Nephron progenitor cell (in vitro differentiated cells): ENCODE measurements at places on chromosomes 5 and 9.

GRCh38 chr5:125814119-125814518 lies 609.1 kb upstream of the GRAMD2B start:
- no peak for DNase-seq

DNA sequence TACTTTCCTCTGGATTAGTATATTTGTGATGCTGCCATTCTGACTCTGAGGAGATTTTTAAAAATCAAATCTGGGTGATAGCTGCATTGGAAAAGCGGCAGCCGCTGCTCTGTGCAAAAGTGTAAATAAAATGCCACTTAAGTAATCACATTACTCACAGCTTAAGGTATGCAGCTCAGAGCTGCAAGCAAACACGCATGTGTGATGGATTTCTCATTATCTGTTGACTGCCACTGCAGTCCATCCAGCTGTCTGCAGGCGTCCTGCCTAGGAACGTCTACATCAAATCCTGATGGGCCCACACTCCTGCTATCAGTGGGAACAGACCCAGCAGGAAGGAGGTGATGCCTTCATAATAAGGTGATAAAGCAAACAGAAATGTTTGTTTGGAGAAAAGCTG lies 216.9 kb downstream of the SPOCK1 start:
- DNase-seq = no peak

DNA sequence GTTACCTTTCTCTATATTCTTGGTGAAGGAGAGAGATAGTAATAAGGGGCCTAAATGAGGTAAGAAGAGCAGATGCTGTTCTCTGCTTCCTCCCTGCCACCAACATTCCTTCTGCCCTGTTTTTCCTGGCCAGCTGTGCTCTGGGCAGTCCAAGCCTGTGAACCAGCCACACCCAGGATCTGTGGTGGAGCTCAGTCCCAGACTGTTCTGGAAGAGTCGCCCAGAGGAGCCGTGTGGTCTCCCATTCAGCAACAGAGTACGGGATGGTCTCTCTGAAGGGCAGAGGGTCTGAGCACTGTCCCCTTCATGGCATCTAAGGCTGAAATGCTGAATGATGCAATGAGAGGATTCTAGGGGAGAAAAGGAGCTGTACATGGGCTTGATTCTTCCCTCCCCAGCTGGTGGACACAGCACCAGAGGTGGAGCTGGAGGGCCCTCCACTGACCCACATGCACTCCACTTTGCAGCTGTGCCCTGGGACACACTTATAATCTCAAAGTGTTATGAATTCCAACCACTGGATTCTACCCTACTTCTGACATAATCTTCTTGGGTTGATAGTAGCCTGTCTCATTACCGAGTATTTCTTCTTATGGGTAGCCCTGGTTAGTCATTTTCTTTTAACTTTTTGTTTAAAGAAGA lies 70.8 kb upstream of the RPS23 start:
- no peak for DNase-seq

GRCh38 chr5:14872070-14872989 lies 752 bp upstream of the ANKH start:
- DNase-seq = peak; percentile 70

DNA sequence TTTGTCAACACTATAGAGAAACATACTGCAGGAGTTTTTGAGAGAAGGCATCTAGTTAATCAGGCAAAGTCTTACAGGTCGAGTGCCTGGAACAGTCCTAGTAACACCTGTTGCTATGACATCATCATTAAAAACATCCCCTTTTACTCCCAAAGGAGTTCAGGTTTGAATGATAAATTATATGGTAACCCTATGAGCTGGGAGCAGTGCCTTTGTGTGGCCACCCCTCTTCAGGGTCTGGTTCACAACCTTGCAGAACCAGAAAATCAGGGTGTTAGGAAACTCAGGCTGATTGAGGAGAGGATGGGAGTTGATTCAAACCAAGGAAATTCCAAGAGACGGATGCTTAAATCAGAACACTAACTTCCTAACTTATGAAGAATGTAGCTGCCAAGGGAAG lies 179.1 kb upstream of the RASEF start:
- DNase-seq = no peak

DNA sequence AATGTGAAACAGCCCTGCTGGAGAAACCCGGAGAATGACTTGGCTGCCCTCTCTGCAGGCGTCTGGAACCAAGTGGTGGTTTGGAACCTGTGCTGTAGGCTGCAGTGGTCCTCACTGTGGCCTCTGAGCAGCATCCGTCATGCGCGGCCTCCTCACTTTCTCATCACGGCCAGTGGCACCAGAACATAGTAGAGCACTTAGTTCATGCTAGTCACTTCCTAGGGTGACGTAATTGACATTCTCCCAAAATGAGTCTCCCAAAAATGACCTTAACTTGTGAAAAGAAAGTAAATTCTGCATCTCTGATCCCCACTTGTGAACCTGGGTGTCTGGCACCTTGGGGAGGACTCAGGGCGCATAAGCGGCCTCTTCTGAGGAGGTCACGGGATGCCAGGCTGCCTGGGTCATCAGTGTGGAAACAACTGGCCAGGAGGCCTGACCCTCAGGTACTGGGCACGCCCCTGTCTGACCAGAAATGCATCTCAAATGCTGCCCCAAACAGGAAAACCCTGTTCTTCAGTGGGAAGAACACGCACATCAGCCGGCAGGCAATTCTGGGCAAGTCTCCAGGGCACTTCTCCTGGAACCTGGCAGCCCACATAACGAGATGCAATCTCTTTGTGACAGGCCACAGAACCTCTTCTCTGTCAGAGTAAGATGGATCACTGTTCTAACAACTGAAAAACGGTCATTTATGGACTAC lies 36.6 kb upstream of the SPTLC1 start:
- DNase-seq = no peak

DNA sequence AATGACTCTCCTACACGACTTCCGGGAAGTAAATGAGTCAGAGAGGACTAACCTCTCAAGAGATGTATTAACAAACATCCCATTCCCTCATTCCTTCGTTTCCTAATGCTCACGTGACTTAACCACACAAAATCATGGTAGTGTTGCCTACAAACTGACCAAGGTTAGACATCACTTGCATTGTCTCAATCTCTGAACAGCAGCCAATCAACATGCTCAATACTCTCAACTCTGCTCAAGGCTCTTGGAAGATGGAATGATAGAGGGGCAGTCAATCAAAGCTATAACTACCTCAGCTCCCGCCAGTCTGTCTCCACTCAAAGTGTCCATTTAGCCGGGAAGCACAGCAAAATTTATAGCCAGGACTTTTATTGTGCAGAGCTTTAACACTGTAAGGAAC lies 143.8 kb upstream of the PIK3R1 start:
- no peak for DNase-seq

DNA sequence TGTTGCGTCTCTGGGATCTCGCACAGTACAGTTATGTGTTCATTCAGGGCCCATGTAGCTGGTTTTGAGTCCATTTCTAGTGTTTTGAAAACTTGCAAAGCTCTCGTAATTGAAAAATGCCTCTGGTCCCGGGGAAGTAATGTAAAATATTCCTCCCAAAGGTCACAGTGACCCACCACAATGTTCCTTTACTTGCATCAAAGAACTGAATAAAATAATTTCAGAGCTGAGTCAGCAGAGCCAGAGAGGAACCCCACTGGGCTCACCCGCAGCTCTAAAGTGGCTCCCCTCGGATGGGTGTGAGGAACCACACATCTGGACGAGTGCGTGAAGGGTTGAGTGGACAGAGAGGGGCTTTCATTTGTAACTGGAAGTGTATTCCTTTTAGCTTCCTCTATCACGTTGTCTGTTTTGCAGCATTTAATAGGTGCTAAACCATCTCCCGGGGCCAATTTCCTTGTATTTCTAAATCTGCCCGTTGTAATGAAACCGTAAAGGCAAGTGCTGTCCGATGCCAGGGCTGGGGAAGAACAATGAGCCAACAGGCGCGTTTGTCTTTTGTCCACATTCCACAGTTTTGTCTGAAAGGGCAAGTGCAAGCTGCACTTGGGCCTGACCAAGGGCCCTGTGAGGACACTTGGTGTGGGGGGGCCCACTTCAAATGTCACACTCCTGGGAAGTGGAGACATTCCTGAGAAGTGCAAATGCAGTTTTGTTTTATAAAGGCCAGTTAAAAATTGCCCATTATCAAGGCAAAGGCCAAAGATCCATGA lies 29.9 kb downstream of the COL5A1 start:
- DNase-seq = no peak

DNA sequence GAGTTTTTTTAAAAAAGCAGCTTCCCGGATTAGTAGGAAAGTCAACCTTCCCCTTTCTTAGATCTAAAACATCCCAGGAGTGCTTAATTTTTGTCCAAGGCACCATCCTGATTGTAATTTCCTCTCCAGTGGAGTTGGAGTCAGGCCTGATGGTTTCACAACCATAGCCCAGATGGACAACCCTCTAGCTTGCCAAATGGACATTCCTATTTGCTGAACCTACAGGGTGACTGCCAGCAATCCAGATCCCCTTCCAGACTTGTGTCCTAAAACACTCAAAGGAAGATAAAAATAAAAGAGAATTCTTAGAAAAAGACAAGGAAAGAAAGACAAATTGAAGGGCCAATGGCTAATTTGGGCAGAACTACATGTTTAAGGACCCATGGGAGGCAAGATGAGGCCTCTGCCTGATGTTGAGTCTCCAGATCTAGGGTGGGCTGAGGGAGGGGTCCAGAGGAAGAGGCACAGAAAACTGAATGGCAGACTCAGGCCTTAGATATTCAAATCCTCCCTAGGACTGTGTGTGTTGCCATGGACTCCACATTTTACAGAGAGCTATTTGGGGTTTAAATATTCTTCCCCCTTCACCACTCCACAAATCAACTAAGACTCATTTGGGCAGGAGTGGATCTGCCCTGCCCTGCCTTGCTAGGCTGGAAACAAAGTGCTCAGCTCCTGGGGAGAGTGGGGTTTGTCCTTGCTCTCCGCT lies 38.5 kb upstream of the SLC44A1 start:
- DNase-seq = no peak

DNA sequence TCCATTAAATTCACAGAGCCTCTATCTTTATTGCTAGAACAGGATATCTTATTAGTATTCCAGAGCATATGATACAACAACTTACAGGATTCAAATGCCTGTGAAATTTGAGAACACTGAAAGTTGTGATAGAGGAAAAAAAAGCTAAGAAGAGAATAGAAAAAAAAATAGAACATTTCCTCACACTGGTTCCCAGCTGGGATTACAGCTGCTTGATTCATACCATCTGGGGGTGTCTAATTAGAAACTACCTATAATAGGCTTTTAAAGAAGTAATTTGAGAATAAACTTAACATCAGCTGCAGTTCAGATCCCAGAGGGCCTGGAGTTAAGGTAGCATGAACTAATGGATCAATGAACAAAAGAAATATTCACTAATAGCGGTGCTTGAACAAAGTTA lies 922.0 kb downstream of the CDH12 start:
- no peak for DNase-seq

GRCh38 chr9:126782053-126782388 lies 22.8 kb upstream of the ZBTB43 start:
- no peak for DNase-seq

DNA sequence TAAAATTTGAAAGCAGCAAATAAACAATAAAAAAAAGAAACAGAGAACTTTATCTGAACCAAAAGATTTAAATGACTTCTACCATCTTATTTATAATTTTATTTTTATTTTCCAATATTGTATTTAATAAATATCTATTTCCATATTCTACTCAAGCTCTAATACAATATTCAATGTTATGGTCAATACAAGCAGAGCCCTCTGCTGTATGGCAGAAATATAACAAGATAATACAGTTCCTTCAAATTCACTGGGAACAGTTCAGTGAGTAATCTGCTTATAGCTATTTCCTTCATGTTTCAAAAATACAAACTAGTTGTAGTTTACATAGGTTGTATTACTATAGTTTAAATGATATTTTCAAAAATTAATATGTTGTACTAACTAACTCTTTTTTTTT lies 332.7 kb downstream of the PRDM9 start:
- DNase-seq = no peak

GRCh38 chr5:172740428-172741205 lies 30.4 kb downstream of the DUSP1 start:
- DNase-seq = no peak

- no peak for DNase-seq
Observed at GRCh38 chr9:75855509-75855908, 35.0 kb upstream of the PCSK5 start.

DNA sequence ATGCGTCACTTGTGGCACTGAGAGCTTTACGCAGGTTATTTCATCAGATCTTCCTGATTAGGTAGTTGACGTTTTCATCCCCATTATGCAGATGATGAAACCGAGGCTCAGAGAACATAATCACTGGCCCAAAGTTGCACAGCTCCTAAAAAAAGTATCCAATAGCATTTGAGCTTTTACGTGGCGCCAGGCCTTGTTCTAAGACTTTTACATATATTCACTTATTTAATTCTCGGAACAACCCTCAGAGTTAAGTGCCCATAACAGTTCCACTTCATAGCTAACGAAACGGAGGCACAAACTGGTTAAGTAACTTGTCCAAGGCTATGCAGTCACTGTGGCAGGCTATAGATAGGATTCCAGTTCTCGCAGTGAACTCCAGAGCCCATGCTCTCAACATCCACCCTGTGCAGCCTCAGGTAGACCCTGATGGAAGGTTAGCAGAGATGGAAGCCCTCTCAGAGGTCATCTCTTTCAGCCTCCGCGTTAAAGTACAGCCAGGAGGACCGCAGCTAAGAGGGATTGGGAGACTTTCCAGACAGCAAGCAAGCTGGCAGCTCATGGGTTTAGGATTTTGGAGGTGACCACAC lies 39.3 kb downstream of the AMBP start:
- no peak for DNase-seq

DNA sequence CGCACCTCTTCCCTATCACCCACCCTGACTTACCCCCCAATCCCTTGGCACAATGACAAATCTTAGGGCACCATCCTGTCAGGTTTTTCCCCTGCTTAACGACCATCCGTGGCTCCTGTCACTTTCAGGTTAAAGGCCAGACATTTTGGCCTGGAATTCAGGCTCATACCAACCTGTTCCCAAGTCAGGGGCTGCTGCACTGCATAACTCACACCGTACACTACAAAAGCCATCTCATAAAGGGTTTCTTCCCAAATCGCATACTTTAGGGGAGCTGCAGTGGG lies 7.5 kb upstream of the AKNA start:
- DNase-seq = no peak

DNA sequence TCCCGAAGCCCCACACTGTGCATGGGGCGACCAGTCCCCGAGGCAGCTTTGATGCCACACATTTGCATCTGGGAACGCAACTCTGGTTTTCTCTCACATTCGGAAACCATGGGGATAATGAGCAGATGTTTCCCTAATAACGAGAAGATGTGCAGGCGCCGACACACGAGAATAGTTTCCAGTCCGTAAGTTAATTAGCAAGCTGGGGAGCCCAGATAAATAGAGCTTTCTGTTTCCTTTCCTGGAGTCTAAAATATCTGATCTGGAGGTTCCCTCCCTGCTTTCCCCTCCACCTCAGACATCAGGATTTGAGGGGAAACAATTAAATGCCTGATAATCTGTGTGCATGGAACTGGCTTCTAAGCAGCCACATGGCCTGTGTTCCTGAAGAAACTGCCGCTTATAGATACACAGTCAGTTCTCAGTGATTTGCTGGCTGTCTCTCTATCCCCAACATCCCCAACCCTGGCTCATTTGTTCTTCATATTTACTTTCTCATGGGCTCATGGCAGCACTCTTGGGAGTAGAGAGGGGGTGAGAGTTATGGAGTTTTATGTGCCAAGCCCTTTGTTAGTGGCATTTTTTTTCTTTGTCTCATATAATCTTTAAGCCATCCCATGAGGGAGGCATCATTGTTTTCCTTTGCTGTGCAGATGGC lies 62.8 kb downstream of the PDZD2 start:
- DNase-seq = no peak
